Activated CD8-positive, alpha-beta T cell treated with anti-CD3 and anti-CD28 coated beads, Interleukin-2, amount 10 ng/mL, durations not matched to agents 7 days and 5 days (primary cell): ENCODE measurements at places on chromosomes 3 and 15. TPM values are rescaled to one million over a fixed set of nuclear protein-coding genes. Genes with fewer than 3 reads are reported as not detected.

DNA sequence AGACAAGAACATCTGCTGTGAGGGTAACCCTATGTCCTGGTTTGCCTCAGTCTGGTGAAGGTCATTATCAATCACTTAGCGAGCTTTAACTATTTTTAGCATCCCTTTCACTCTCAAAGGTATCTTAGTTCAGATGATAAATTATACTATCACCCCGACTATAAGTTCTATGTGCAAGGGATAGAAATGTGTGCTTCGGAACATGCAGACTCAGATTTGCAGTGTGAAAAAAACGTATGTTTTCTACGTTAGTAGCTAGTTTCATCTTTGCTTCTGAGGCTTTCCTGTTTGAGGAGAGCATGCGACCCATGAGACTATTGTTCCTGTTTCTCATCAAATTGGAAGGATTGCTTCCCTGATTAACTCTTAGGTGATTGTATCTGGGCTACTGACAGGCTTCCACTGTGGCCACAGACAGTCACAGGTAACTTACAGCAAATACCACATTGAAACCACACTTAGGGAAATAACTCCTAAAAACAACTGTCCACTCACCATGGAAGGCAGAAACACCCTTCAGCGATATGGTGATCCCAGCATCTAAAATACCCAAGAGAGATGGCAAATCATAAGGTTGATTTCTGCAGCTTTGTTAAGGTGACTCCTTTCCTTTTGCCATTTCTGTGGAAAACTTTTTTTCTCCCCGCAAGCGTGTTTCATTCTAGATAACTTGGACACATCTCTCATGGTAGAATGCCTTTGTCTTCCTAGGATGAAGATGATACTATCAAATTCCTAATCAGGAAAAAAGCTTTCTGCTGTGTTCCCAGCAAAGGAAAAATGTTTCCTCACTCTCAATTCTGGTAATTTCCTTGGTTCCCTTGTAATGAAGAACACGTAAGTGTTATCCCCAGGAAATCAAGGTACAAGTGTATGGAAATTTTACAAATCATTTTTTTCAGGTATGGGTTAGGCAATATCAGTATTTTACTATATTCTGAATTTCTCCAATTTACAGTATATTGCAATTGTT is 5.2 kb downstream of the GCSAM start:
- H3K27ac ChIP-seq: peak overlapping the region; percentile 66
- H3K4me3 ChIP-seq: peak overlapping the region; percentile 55
- H3K4me1 ChIP-seq: peaks cover 62% of the 10 kb centered on the region
- H3K36me3 ChIP-seq: peaks cover 33% of the 10 kb centered on the region
- H3K27me3 ChIP-seq: no peaks in the 10 kb centered on the region

DNA sequence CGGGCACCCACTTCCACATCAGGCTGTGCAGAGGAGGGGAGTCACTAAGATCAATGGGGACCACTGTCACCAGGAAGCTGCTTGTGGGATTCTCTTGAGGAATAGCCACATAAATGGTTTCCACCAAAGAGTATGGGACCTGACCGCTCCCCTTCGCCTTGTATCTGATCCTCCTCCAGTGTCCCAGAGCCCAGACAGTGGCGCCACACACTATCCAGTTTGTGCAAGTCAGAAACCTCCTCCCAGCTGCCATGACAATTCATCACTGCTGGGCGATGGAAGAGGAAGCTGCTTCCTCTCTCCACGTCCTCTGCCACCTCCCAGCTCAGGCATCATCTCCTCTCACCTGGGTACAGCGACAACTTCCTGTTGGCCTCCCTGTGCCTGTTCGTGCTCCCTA is 147.5 kb downstream of the ALDH1A2 start:
- peaks cover 6% of the 10 kb centered on the region for H3K27me3 ChIP-seq
- no peak overlapping the region for H3K27ac ChIP-seq
- H3K4me1 ChIP-seq: no peaks in the 10 kb centered on the region
- H3K4me3 ChIP-seq: no peak overlapping the region

GRCh38 chr3:193852901-193853300 is 259.9 kb downstream of the OPA1 start:
- H3K36me3 ChIP-seq: no peaks in the 10 kb centered on the region
- H3K27ac ChIP-seq: no peak overlapping the region
- DNase-seq: no peak

DNA sequence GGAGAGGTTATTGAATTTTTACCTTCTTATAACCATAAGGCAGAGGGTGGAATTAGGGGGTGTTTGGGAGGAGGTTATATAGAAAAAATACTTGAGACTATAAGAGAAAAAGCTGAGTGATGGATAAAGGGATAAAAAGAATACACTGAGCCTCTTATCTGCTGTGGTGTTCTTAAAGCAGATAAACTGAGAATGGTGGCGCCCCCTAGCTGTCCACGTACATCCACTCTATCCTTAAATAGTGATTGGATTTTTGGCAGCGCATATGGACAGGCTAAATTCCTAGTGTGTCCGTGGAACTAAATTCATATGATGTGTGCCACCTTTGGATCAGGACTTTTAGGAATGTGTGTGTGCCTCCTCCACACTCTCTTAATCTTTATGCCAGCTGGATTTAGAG is 121.1 kb downstream of the OXSM start:
- peaks cover 11% of the 10 kb centered on the region for H3K4me1 ChIP-seq
- no peak overlapping the region for H3K27ac ChIP-seq
- H3K27me3 ChIP-seq: peaks cover 9% of the 10 kb centered on the region
- DNase-seq: peak; percentile 58
- no peak overlapping the region for H3K4me3 ChIP-seq

- peak overlapping the region; percentile 88 for H3K4me3 ChIP-seq
- peaks cover 11% of the 10 kb centered on the region for H3K36me3 ChIP-seq
- no peaks in the 10 kb centered on the region for H3K27me3 ChIP-seq
- peaks cover 20% of the 10 kb centered on the region for H3K4me1 ChIP-seq
- H3K27ac ChIP-seq: no peak overlapping the region
These were observed 2.0 kb downstream of the IFRD2 start for GRCh38 chr3:50290161-50290641.

DNA sequence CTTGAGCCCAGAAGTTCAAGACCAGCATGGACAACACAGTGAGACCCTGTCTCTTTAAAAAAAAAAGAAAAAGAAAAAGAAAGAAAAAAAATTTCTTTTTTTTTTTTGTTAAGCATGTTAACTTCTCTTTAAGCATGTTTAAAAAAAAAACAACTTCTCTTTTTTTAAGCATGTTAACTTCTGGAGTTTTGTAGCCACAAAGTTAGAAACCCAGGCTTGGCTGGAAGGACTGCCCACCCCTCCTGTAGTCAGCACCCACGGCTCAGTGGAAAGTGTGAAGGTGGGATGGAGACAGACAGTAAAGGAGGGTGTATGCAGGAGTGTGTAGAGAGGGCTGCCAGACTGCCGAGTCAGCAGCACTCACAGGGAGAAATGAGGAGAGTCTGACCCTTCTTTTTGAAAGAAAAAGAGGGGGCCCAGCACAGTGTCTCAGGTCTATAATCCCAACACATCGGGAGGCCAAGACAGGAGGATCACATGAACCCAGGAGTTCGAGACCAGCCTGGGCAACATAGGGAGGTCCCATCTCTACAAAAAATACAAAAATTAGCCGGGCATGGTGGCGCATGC is 33.2 kb downstream of the GOLGA8S start:
- H3K36me3 ChIP-seq: no peaks in the 10 kb centered on the region
- H3K27me3 ChIP-seq: no peaks in the 10 kb centered on the region
- H3K27ac ChIP-seq: no peak overlapping the region
- H3K4me3 ChIP-seq: no peak overlapping the region
- DNase-seq: no peak
- no peaks in the 10 kb centered on the region for H3K4me1 ChIP-seq

GRCh38 chr15:39752991-39753390 is 29.6 kb downstream of the FSIP1 start:
- H3K27me3 ChIP-seq: peaks cover 56% of the 10 kb centered on the region
- H3K4me3 ChIP-seq: no peak overlapping the region
- no peak overlapping the region for H3K27ac ChIP-seq
- no peaks in the 10 kb centered on the region for H3K36me3 ChIP-seq

- H3K36me3 ChIP-seq: no peaks in the 10 kb centered on the region
- H3K4me1 ChIP-seq: no peaks in the 10 kb centered on the region
- peak; percentile 15 for DNase-seq
- peaks cover 21% of the 10 kb centered on the region for H3K27me3 ChIP-seq
- H3K27ac ChIP-seq: no peak overlapping the region
- H3K4me3 ChIP-seq: no peak overlapping the region
These were observed 285.9 kb downstream of the XXYLT1 start for GRCh38 chr3:194985031-194985578.

- no peaks in the 10 kb centered on the region for H3K27me3 ChIP-seq
- H3K36me3 ChIP-seq: peaks cover 49% of the 10 kb centered on the region
- DNase-seq: no peak
- peaks cover 3% of the 10 kb centered on the region for H3K4me1 ChIP-seq
These were observed 8.4 kb downstream of the TMEM43 start for GRCh38 chr3:14133188-14133800.

DNA sequence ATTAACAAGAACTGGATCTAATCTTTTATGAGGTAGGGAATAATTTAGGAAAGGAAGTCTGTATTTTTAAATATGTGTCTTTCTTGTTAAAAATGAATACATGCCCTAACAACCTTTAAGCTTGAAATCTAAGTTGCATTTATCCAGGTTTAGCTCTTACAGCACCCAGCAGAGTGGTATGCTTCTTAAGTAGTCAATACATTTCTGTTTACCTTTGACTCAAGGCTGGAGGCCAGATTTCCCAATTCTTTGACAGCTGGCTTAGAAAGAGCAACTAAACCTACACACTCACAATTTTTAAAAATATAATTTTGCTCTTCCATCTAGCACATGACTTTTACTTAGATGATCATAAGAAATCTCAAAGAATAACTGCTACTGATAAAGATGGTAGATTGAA is 148.9 kb downstream of the DPH6 start:
- no peaks in the 10 kb centered on the region for H3K27me3 ChIP-seq
- H3K4me3 ChIP-seq: no peak overlapping the region
- H3K4me1 ChIP-seq: no peaks in the 10 kb centered on the region
- H3K27ac ChIP-seq: no peak overlapping the region

DNA sequence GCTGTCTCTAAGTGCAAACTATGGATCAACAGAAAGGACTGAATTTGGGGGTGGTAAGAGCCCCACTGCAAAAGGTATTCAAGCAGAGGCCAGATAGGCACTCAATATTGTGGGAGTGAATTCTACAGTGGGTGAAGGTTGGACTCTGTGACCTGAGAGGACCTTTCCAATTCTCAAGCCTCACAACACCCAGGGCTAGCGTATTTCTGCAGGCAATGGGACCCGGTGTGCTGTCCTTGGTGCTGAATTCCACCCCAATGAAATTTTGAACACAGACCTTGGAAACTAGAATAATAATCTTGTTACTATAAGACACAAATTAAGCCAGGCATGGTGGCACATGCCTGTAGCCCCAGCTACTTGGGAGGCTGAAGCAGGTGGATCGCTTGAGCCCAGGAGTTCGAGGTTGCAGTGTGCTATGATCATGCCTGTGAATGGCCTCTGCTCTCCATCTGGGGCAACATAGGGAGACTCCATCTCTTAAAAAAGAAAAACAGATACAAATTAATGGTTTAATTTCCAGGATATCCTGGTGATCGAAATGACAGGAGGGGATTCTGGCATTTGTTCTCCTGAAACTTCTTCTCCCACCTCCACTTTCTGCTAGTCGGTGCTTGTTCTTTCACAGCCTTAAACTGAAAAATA is 135.4 kb downstream of the RAB11A start:
- no peak overlapping the region for H3K27ac ChIP-seq
- peaks cover 11% of the 10 kb centered on the region for H3K27me3 ChIP-seq
- H3K36me3 ChIP-seq: no peaks in the 10 kb centered on the region
- peak; percentile 56 for DNase-seq
- H3K4me3 ChIP-seq: no peak overlapping the region

DNA sequence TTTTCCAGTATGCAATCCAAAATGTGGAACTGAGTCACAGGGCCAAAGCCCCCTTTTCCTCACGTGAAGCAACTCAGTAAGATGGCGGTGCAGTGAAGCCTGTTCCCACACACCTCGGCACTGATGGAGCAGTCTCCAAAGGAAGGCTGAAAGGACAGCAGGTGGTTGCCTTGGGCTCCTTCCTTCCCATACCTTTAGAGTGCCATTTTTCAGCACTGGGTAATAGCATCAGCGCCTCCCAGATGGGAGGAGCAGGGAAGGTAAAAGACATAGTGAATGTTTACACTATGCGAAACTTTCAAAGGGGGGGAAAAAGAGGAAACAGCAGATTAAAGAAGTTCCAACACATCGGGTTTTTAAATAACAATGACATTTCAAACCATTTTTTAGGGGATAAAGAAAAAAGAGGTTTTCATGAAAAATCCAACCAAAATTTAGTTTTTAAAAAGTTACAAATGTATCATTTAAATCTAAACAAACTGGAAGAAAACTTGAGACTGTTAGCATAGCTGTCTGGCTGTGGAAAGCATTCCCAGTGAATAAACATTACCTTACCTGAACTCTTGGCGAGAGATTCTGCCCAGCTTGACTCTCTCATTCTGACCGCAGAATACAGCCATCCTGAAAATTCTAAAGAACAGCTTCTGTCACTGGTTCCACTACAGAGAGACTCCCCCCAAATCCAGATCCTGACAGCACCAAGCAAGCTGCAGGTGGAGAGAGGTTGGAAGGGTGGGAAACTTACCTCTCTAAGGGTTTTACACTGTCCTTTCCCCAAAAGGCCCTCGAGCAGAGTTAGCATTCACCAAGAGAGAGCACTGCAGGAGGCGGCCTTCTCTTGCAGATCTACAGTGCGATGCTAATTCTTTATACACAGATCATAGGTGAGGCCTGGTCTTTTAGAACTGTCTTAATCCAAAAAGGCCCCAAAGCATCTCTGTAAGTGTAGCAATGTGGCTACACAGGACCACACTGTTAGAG is 32.6 kb downstream of the ABCC5 start:
- peaks cover 12% of the 10 kb centered on the region for H3K36me3 ChIP-seq
- no peak overlapping the region for H3K27ac ChIP-seq
- no peak overlapping the region for H3K4me3 ChIP-seq
- no peaks in the 10 kb centered on the region for H3K27me3 ChIP-seq

- H3K4me1 ChIP-seq: no peaks in the 10 kb centered on the region
- DNase-seq: no peak
- H3K27me3 ChIP-seq: peaks cover 2% of the 10 kb centered on the region
- H3K27ac ChIP-seq: no peak overlapping the region
- no peak overlapping the region for H3K4me3 ChIP-seq
- no peaks in the 10 kb centered on the region for H3K36me3 ChIP-seq
These were observed 11.1 kb downstream of the ISLR start for GRCh38 chr15:74184582-74185091.

- DNase-seq: no peak
- H3K36me3 ChIP-seq: no peaks in the 10 kb centered on the region
- H3K27ac ChIP-seq: no peak overlapping the region
- no peaks in the 10 kb centered on the region for H3K27me3 ChIP-seq
These were observed 17.9 kb upstream of the NR2C2 start for GRCh38 chr3:14929310-14930074.

Gene TICRR
- total RNA-seq: 36.9 TPM

Gene CFAP100
- total RNA-seq: not detected

Gene PARP9
- total RNA-seq: 115 TPM

Gene TM4SF18
- not detected for total RNA-seq

Gene ARGFX
- not detected for total RNA-seq

Gene NAALADL2
- 0.47 TPM for total RNA-seq
